Breast epithelium (tissue), 4 donors: ENCODE measurements at places on chromosomes 2 and 18. TPM values are rescaled to one million over a fixed set of nuclear protein-coding genes. Genes with fewer than 3 reads are reported as not detected.
A peak's percentile ranks its signal among the peaks of the same experiment; 100 is the strongest.

DNA sequence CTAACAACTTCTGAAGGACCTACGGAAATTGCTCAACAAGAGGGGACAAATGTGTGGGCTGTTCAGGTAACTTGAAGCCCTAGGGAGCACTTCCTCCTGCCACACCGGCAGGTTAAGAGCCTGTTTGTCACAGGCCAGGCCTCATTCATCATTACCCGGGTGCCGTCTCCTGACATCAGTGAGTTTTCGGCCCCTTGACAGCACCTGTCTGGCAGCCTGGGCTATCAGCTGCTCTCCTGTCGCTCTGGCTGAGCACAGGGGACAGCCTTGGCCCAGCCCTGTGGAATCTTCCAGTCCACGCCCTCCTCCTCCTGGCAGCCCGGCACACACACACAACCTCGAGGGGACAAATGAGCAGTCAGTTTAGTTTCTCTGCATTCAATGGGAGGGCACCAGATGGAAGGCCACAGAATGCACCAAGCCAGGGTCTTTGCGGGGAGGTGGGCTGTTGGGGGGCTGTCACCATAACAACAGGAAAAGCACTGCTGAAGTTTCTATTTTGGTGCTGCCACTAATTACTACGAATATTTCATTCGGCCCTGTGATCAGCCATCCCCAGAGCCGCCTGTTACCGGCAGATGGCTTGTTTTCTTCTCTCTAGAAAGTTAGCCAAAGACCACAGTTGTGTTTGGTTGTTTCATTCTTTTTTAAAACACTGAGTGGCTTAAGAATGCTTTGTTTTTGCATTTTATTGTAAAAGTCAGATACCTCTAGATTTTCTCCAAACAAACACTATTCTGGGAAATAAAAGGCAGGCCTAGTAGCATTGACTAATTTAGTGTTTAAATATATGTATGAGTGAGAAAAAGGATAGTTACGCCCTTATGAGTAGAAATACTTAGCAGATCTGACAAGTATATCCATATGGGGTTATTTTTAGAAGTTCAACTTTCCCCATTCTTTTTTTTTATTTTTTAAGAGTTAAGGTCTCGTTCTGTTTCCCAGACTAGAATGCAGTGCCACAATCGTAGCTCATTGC lies 189.9 kb upstream of the NDUFV2 start:
- H3K27ac ChIP-seq: no peak overlapping the region
- no peaks in the 10 kb centered on the region for H3K4me1 ChIP-seq
- DNase-seq: no peak
- no peaks in the 10 kb centered on the region for H3K27me3 ChIP-seq
- no peaks in the 10 kb centered on the region for H3K36me3 ChIP-seq
- no peak overlapping the region for H3K4me3 ChIP-seq

DNA sequence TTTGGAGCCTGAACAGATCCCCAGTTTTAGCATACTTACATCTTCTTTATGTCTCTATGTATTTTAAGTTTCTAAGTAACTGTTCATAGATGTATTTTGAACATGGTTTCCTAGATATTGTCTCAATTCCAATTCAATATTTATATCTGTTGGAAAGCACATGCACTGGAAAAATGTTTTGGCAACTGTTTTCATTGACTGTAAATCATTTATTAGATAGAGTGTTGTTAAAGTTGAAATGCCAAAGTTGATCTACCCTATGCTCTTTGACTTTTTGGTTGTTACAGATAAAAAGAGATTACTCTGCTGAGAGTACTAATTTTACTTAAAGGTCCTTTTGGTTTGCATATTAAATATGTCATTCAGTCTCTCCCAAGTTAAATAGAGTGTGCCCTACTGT lies 345.0 kb upstream of the NRP2 start:
- no peaks in the 10 kb centered on the region for H3K27me3 ChIP-seq
- no peak overlapping the region for H3K4me3 ChIP-seq
- H3K36me3 ChIP-seq: no peaks in the 10 kb centered on the region
- no peaks in the 10 kb centered on the region for H3K4me1 ChIP-seq

DNA sequence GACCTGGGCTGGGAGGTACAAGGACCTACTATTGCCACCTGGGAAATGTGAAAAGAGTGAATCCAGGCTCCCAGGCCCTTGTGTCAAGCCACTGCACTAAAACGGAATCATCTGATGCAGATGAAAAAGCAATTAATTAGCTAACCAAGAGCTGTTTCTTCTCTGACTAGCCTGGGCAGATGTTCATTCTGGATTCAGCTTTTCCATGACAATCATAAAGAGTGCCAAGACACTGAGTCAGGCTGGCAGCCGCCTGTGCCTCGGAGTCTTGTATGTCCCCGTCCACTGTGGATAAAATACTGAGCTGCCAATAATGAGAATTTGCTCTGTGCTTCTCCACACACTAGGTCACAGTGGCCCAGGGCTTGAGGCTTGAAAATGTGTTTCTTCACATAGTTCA lies 21.7 kb upstream of the LCLAT1 start:
- no peak overlapping the region for H3K27ac ChIP-seq
- DNase-seq: no peak
- H3K4me1 ChIP-seq: no peaks in the 10 kb centered on the region
- no peaks in the 10 kb centered on the region for H3K27me3 ChIP-seq
- H3K36me3 ChIP-seq: no peaks in the 10 kb centered on the region

KLHL41 gene
- total RNA-seq: 2.3 TPM

GRCh38 chr2:238786379-238786778 lies 61.5 kb upstream of the TWIST2 start:
- H3K36me3 ChIP-seq: no peaks in the 10 kb centered on the region
- no peaks in the 10 kb centered on the region for H3K4me1 ChIP-seq
- H3K27ac ChIP-seq: no peak overlapping the region
- H3K4me3 ChIP-seq: peak overlapping the region; percentile 41
- DNase-seq: no peak

MARCO gene
- total RNA-seq: 6.9 TPM

FAM237A gene
- total RNA-seq: not detected

GRCh38 chr18:74625157-74625556 lies 27.5 kb downstream of the ZNF407 start:
- no peaks in the 10 kb centered on the region for H3K27me3 ChIP-seq
- H3K4me3 ChIP-seq: no peak overlapping the region

PXDN gene
- total RNA-seq: 64.2 TPM

DNA sequence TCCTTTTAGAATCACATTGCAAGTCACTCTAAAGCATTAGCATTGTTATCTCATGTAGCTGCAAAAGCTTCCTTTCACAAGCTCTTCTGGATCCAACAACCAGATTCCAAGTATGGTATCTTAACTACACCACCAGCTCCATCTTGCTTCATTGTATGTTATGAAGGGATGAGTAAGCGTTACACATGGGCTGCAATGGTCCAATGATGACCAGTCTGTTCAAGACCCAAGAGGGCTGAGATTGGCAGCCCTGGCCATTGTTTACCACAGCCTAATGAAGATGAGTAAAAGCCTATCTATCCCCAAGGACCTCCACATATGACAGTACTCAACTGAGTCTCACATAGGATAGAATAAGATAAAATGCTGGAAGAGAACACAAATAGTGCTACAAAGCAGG lies 6.3 kb downstream of the CFLAR start:
- H3K4me3 ChIP-seq: peak overlapping the region; percentile 47
- H3K36me3 ChIP-seq: no peaks in the 10 kb centered on the region
- H3K27me3 ChIP-seq: no peaks in the 10 kb centered on the region
- DNase-seq: no peak
- H3K4me1 ChIP-seq: peaks cover 6% of the 10 kb centered on the region

CYTIP gene
- 16.8 TPM for total RNA-seq

DNA sequence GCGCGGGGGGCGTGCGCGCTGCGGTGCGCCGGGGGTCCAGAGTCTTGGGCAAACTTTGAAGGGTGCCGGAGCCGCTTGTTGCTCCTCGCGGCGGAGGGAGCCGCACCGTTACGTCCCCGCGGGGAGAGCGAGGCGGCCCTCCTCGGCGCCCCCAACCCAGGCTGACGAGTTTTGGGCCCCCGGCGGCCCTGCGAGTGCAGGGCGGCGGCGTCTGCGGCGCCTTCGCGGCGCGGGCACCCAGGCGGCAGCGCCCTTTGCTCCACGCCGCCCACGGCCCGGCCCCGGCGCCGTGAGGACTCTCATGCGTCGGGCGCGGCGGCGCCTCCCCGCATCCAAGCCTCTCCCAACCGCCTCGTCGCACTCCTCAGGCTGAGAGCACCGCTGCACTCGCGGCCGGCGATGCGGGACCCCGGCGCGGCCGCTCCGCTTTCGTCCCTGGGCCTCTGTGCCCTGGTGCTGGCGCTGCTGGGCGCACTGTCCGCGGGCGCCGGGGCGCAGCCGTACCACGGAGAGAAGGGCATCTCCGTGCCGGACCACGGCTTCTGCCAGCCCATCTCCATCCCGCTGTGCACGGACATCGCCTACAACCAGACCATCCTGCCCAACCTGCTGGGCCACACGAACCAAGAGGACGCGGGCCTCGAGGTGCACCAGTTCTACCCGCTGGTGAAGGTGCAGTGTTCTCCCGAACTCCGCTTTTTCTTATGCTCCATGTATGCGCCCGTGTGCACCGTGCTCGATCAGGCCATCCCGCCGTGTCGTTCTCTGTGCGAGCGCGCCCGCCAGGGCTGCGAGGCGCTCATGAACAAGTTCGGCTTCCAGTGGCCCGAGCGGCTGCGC lies 814 bp downstream of the FZD7 start:
- H3K4me3 ChIP-seq: peak overlapping the region; percentile 84
- no peak for DNase-seq
- peak overlapping the region; percentile 99 for H3K27ac ChIP-seq
- no peaks in the 10 kb centered on the region for H3K27me3 ChIP-seq
